Muscle of arm (tissue), 14 donors: ENCODE measurements at places on chromosomes 7 and 10.

DNA sequence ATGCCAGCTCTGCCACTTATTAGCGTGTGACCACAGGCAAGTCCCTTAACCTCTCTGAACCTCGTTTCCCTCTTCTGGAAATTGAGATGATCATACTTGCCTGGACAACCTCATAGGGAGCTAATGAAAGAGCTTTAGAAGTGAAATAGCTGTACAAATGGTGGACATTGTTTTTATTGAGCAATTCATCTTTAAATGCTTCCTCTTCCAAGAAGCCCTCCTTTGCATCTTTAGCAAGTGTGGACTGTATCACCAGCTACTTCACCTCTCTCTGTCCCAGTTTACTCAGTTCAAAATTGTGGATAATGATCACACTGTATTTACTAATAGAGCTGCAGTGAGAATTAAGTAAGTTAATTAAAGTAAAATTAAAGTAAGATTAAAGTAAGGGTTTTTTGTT lies 61.7 kb downstream of the CDH23 start:
- DNase-seq, result no peak

- no peak for DNase-seq
Observed at GRCh38 chr10:87674943-87675342, 15.3 kb downstream of the PAPSS2 start.

- DNase-seq, result no peak
Observed at GRCh38 chr7:105439174-105439893, 50.6 kb upstream of the SRPK2 start.

- DNase-seq, result no peak
Observed at GRCh38 chr7:80247144-80247543, 112.5 kb downstream of the GNAI1 start.

DNA sequence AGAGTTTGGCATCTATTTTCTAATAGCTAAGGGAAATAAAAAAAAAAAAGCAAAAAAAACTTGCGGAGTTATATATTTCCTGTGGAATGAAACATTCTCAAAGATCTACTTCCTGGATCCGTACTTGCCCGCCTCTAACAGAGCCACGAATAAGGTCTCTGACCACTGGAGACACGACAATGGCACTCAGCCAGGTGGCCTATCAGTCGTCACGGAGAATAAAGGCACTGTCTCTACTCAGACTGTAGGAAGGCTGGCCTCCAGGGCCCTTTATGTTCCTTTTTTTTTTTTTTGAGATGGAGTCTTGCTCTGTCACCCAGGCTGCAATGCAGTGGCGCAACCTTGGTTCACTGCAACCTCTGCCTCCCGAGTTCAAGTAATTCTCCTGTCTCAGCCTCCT lies 58.7 kb downstream of the RGS10 start:
- no peak for DNase-seq

DNA sequence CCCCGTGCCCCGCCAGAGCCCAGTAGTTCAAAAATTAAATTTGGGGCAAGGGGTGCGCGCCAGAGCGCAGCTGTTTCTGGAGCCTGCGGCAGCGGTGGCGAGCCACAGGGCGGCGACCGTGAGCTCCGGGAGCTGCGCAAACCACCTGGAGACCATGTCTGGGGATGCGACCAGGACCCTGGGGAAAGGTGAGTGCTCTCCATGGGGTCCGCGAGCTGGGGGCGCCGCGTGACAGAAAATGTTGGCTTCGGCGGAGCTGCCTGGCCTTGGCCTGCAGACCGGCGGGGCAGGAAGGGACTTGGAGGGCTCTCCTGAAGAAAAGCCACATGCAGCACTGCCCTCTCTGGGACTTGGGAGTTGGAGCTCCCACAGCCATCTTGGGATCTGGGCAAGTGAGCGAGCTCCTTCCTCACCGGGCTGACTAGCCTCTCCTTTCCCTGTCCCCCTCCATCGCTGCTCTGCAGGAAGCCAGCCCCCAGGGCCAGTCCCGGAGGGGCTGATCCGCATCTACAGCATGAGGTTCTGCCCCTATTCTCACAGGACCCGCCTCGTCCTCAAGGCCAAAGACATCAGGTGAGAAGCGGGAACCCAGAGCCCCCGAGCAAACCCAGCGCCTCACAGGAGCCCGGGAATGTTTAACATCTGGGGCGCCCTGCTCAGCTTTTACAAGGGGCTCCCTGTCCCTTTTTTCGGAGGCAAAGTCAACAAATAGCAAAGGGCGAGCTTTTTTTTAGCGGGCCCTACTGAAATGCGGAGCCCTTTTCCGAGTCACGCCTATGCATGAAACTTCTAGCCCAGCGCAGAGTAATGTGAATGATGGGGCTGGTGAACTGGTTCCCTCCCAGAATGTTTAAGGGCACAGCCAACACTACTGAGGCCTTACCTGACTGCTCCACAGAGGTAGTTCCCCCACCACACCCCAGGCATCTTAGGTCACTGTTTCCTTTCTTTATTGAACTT lies 6.1 kb downstream of the GSTO2 start:
- DNase-seq, result no peak

GRCh38 chr7:87058744-87059524 lies 520 bp downstream of the ELAPOR2 start:
- DNase-seq, result no peak

DNA sequence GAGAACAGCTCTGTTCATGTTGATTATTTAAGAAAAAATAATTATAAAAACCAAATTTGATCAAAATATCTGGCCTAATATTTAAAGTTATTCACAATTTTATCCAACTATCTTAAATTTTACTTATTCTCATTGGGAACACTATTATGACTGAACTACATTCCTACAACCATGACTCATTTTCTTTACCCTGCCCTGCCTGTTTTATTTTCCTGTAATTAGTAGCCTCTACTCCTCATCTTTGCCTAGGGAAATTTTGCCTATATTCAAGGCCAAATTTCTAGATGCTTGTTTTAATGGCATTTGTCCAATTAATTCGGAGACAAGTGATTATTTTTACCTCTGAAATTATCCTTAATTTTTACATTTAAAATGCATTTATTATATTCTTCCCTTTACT lies 289.7 kb upstream of the TMEM229A start:
- DNase-seq, result no peak

DNA sequence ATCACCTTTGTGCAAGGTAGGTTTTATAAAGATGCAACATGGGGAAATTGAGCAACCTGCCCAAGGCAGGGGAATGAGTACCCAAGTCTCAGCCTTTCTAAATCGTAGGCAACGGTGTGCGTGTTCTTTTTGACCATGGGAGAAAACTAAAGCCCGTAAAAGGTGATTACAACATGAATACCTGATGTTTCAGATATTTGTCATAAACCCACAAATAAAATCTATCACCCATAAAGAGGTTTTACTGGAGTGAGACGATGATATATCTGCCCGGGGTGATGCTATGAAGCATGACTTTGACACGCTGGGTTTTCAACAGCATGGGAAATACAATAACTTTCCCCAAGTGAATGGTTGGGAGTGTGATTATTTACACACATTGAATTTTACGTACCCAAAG lies 406.3 kb upstream of the KLF6 start:
- no peak for DNase-seq

DNA sequence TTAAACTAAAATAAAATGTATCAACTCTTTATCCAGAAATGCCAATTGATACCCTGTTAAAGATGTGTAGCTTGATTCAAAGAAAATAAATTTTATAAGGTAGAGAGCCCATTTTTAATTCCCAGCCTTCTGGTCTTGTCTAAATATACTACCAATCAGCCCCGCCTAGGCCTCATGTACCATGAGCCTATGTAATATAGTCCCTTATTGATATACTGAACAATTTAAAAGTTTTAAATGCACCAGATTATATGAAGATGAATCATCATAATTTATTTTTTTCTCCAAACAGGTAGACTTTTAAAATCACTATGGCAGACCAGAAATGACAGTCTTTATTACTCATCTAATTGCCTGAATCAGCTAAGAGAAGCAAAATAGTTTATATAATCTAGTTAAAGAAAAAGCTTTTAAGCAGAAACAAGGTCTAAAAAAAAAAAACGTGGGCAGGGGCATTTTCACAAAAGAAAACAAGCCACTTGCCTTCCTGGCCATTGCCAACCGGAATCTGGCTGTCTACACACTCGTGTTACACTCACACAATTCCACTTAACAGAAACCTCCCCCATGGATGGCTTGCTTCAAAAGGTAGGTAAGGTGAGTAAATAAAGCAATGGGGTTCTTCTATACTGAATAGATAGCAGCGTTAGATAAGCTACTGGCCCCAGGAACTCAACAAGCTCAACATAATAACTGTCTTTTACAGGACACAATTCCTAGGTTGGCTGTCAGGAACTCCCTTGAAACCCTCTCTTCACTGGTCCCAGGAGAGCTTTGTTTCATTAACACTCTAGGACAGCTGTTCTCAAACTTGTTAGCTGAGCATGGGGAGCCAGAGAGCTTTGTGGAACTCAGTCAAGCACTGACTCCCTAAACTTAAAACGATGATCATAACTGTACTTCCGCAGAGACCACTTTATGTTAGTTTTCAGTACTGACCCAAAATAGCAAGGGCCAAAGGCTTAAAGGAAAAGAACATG lies 37.2 kb downstream of the RAPGEF5 start:
- DNase-seq, result no peak

DNA sequence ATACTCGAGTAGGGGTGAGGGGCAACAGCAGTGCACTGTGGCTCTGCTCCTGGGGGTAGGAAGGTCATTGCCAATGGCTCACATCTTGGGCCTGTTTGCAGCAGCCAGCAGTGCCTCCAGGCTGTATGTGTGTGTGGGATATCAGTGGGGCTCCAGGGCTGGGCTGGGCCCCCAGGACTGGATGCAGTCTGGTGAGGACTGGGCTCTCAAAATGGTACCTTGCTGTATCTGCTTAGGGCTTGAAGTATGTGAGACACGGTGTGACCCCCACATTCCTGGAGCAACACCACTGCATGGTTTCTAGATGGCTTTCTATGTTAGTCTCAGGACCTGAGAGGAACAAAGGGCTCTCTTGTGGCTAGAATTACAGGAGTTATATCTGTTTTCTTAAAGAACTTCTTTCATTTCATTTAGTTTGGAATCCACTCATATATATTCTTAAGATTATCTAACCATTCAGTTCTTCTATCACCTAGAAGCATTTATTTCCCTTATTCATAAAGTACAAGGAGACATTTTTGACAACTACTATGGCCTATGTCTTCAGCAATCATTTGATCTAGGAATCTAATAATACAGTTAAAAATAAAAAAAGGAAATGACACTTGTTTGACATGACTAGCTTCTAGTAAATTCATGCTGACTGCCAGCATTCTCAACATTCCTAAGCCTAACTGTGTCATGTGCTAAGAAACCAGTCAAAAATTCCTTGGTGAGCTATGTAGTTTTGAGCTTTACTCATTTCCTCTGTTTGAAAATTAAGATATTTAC lies 443.2 kb upstream of the SEMA3A start:
- DNase-seq, result peak; percentile 37

- DNase-seq, result peak; percentile 57
Observed at GRCh38 chr10:114548662-114549061, 109.4 kb downstream of the ABLIM1 start.

DNA sequence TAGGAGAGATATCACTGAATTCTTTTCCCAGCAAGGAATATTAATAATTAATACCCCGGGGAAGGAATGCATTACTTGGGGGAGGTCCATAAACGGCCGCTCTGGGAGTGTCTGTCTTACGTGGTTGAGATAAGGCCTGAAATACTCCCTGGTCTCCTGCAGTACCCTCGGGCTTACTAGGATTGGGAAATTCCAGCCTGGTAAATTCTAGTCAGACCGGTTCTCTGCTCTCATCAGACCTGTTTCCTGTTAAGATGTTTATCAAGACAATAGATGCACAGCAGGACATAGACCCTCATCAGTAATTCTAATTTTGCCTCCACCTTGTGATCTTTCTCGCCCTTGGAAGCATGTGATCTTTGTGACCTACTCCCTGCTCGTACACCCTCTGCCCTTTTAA lies 162.8 kb upstream of the KCND2 start:
- DNase-seq, result no peak

- no peak for DNase-seq
Observed at GRCh38 chr10:13872411-13872810, 285.6 kb downstream of the PRPF18 start.

- DNase-seq, result no peak
Observed at GRCh38 chr10:58662314-58662713, 149.6 kb downstream of the BICC1 start.

GRCh38 chr10:75008952-75009351 lies 102.5 kb upstream of the SAMD8 start:
- DNase-seq, result no peak

GRCh38 chr7:2959828-2960599 lies 83.7 kb downstream of the CARD11 start:
- DNase-seq, result no peak

- DNase-seq, result no peak
Observed at GRCh38 chr7:102413091-102413490, 16.9 kb downstream of the PRKRIP1 start.

DNA sequence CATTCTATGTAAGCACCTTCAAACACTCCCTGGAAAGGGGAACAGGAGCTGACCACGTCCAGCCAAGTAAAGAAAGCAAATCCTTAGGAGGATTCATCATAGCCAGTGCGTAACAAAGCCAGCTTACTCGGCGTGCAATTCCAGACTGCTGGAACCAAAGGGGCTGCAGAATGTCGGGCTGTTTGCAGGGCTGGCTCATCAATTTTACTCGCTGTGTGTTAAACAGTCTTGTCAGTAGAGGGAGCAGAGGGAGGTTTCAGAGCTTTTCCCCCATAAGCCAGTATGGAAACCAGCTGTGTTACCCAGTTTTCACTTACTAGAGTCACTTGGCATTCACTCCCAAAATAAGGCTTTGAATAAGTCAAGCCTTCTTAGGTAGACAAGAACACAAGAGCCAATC lies 127.1 kb downstream of the KMT2E start:
- peak; percentile 47 for DNase-seq

- DNase-seq, result no peak
Observed at GRCh38 chr7:90629297-90629918, 33.3 kb downstream of the CDK14 start.

DNA sequence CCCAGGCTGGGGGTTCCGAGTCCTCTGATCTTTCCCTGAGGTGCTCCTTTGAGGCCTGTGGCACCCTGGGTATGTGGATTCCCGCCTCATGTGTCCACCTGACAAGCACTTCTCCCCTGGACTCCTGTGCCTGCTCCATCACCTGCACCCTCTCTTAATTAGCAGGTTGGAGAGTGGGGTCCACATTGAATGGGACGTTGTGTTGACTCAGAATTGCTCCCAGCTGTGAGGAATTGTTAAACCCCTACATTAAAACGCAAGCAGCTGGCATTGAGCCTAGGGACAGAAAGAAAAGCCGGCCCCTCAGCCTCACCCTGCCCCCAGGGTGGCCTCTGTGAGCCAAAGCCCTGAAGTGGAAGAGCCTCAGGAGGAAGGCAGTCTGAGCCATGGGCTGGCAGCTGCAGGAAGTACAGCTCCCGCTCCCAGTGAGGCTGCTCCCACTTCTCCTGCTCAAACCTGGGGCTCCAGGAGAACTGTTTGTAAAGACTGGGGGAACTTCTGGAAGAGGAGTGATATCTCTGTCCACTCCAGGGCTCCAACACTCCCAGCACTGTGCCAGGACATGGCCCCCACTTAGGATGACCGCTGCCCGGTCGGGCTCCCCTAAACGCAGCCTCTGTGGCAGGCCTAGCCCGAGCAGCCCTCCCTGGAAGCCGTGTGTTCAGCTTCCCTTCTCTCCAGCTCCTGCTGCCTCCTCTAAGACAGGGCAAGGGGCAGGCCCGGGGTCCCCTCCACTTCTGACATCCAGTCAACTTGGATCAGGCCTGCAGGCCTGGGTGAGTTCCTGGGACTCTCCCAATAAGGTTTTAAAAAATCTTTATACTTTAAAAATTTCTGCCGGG lies 1.8 kb upstream of the OPN4 start:
- DNase-seq, result no peak

- no peak for DNase-seq
Observed at GRCh38 chr10:60627778-60628748, 150.2 kb upstream of the CDK1 start.

GRCh38 chr7:104005197-104005596 lies 15.7 kb upstream of the RELN start:
- DNase-seq, result no peak

- DNase-seq, result no peak
Observed at GRCh38 chr7:100573691-100574361, at the start of gene SAP25. SAP25 (minus strand) TSS chr7:100573900; CDS start chr7:100573742, 158 bp downstream.
